ENCODE measurements at places on chromosomes 3 and 15.

GRCh38 chr15:68425428-68426060 is 6.4 kb downstream of the ITGA11 start:
- no peak for DNase-seq

GRCh38 chr3:46089237-46090011 is 62.1 kb upstream of the XCR1 start:
- no peak for DNase-seq

DNA sequence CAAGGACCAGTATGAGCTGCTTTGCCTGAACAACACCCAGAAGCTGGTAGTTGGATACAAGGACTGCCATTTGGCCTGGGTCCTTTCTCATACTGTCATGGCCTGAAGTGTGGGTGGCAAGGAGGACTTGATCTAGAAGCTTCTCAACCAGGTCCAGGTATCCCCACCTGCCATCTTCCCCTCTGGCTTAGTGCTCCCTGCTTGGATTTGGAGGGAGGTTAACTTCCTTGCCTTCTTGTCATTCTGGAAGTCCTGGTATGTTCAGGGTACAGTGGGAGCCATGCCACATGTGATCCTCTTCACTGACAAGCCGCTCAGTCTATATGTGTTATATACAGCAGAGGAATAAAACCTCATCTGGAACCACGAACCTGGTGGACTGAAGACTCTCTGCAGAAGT is 37.7 kb upstream of the TOPBP1 start:
- DNase-seq = no peak

GRCh38 chr3:41441139-41441538 is 241.8 kb downstream of the CTNNB1 start:
- DNase-seq = no peak

DNA sequence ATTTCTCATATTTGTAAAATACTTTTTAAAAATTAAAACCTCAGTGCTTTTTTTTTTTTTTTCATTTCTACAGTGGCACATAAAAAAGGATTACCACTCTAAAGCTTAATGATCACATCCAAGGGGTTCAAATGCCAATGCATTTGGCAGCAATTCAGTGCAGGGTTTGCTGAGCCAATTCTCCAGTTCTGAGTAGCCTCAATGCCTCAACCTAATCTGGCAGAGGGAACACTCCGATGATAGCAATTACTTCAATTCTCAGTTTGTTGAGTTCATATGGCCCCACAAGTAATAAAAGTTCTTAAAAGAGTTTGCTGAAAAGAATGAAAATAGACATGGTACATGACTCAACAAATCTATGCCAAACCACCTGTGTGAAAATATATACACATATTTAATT is 79.3 kb upstream of the RBMS3 start:
- no peak for DNase-seq
